PC-3 (cell line): ENCODE measurements at places on chromosomes 1 and 21.

DNA sequence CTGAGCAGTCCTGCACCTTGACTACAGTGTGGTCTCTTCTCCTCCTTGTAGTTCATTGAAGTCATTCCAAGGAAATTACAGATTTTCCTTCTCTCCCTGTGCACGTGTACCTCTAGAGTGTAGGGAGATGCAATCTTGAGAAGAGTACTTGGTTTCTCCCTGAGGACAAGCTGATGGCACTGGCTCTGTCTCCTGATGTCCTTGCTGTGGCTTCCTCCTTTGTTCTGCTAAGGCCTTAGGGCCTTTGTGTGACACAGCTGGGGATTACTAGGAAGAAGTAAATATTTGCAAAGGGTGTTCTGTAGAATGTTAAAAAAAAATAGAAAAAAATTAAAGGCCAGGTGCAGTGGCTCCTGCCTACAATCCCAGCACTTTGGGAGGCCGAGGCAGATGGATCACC is 66.2 kb upstream of the APOBEC4 start:
- peak; percentile 43 for DNase-seq

DNA sequence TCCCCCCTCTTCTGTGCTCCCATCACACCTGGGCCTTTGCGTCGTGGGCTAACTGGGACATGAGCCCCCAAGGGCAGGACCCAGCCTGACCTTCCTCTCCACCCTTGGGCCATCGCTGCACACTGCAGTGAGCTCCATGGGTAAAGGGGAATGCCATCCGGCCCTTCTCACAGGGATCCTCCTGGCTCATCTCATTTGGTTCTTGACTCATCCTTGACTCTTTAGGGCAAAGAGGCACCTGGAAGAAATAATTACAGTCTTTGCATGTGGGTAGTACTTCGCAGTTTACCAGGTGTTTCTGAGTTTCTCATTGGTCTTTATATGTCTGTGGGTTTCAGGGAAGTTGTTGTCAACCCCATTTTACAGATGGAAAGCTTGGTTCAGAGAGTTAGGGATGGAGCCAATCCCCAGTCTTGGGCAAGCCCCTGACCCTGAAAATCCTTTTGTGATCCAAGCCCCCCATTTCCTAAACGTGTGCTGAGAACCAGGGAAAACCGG is 59.3 kb upstream of the ID3 start:
- no peak for DNase-seq

DNA sequence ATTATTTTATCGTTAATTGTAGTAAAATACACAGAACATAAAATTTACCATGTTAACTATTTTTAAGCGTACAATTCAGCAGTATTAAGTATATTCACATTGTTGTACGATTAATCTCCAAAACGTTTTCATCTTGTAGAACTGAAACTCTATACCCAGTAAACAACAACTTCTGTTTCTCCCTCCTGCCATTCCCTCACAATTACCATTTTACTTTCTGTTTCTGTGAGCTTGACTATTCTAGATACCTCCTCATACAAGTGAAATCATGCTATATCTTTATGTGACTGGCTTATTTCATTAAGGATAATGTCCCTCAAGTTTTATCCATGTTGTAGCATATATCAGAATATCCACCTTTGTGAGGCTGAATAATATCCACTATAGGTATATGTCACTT is 156.8 kb downstream of the ST6GALNAC3 start:
- no peak for DNase-seq

DNA sequence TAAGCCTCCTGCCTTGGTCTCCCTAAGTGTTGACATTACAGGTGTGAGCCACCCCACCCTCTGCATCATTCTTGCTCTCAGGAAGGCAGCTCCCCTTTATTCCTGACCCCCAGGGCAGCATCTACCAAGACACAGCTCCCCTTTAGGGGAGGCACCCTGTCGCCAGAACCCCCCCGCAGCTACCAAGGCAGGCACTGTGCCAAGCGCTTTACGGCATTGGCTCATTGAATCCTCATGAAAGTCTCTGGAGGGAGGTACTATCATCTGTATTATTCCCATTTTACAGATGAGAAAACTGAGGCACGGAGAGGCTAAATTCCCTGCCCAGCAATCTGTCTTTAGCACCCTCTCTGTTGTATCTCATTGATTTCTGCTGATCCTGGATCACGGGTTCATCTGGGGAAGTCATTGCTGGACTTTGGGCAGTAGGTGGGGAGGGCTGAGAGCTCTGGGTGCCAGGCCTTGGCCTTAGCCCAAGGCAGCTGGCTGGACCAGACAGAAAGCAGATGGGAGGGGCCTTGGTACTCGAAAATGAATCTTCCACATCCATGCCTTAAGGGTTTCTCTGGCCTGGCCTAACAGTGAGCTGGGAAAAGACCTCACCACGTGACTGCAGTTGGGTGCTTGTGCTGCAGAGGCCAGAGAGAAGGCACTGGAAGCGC is 5.9 kb downstream of the PLOD1 start:
- no peak for DNase-seq
